ENCODE measurements at places on chromosomes 4 and X.
A peak's percentile ranks its signal among the peaks of the same experiment; 100 is the strongest.

DNA sequence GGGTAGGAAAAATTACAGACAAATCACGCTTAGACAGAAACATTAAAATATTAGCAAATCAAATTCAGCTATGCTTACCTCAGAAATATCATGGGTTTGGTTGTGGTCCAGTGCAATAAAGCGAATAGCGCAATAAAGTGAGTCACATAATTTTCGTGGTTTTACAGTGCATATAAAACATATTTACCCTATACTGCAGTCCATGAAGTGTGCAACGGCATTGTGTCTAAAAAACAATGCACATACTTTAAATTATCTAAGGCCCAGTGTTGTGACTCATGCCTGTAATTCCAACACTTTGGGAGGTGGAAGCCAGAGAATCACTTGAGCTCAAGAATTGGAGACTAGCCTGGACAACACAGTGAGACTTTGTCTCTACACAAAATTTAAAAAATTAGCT is 195.7 kb upstream of the IL1RAPL1 start:
- DNase-seq = no peak

GRCh38 chrX:56498756-56499155 is 64.7 kb upstream of the UBQLN2 start:
- DNase-seq = no peak

DNA sequence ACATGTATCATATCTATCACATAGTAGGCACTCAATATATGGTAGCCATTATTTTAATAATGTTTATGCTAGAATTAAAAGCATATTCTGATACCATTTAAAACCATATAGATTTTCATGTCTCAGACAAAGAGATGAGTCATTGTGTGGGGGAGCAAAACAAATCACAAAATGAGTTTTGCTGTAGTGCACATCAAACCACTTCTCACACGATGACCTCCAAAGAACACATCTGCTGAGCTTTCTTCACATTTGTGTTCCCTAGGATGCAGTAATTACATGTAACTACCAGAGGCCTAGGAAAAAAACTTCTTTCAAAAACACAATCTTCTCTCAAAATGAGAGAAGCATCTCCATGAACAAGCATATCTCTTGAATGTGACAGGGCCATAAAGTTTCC is 56.1 kb upstream of the BRS3 start:
- no peak for DNase-seq

DNA sequence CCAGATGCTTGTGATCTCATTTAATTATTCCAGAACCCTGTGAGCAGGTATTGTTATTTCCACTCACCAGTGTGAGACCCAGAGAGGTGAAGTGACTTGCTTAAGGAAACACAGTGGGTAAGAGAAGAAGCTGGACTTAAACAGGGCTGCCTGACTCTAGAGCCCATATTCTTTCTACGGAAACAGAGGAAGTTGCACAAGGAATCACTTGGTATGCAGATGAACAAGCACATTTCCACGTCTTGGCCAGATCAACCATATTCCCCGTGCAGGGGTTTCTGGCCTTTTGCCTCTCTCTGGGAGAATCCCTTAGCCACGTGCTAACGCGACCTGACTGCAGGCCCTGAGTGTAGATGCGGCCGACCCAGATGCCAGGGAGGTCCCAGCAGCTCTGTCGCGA is 195.5 kb upstream of the ATP6AP2 start:
- no peak for DNase-seq

GRCh38 chrX:6557690-6558089 is 22.8 kb upstream of the VCX3A start:
- DNase-seq = no peak

- DNase-seq = peak; percentile 1
Observed at GRCh38 chr4:117900832-117901231, 133.5 kb upstream of the NDST3 start.

GRCh38 chrX:153777261-153778090 is 3.4 kb upstream of the SRPK3 start:
- no peak for DNase-seq

- DNase-seq = peak; percentile 25
Observed at GRCh38 chrX:15170927-15171326, 99.0 kb downstream of the ASB9 start.

DNA sequence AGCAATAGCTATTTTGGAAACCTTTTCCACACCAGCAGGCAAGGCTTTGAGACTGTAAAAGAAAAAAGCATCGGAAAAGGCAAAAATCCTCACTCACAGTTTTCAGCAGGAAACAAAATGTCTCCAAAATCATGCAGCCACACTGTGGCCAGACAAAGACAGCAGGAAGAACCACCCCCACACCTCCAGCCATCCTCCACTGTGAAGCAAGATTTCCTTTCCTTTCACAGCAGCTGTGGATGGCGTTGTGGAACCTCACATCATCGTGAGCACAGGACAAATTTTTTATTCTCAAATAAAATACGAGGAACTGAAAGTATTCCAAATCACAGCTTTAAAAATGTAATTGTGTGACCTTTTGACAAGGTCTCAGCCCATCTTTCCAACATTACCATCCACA is 351.7 kb upstream of the NOCT start:
- DNase-seq = no peak

DNA sequence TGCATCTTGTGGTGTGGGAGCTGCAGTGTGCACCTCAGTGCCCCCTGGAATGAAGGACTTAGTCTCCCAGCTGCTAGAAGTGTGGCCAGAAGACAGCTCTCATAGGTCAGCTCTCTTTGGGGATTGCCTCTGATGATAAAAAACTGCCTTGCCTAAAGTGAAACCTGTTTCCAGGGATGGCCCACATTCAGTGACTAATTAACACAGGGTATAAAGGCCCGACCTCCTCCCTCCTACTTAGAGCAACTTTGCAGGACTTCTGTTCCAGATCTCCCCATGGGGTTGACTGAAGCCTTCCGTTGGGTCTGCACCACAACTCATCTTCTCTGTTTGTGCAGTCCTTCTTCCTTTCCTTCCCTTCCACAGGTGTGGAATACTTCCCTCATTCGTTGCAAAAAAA is 53.2 kb downstream of the SPINK2 start:
- DNase-seq = peak; percentile 20
